ENCODE measurements at places on chromosomes 6 and 20.

DNA sequence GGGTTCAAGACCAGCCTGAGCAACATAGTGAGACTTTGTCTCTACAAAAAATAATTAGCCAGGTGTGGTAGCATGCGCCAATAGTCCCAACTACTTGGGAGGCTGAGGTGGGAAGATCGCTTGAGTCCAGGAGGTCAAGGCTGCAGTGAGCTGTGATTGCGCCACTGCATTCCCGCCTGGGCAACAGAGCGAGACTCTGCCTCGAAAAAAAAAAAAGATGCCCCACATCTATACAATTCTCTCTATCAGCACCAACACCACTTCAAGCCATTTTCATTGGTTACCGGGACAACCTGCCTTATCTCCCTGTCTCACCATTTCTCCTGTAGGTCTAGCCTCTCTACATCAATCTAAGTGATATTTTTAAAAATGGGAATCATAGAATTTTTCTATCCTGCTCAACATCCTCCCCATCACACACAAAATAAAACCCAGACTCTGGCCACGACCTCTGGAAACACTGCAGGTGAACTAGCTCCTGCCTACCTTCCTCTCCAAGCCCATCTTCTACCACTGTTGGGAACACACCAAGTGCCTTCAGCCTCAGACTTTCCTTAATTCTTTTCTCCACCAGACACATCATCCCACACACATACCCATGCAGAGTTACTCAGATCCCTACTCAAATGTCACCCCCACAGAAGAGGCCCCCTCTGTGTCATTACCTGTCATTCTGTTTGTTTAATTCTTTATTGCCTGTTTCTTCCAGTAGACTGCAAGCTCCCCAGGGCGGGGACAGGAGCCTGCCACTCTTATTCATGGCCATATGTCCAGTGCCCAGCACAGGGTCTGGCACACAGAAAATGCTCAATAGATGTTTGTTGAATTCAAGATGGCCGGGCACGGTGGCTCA is 9.6 kb upstream of the PLTP start:
- DNase-seq: no peak

- no peak for DNase-seq
Observed at GRCh38 chr20:25364879-25365699, 25.5 kb downstream of the ABHD12 start.

- no peak for DNase-seq
Observed at GRCh38 chr20:64077876-64078551, 1.3 kb downstream of the RGS19 start.

- no peak for DNase-seq
Observed at GRCh38 chr6:39470506-39470905, 148.0 kb upstream of the KCNK16 start.

GRCh38 chr6:79946272-79947190 is 822 bp downstream of the ELOVL4 start:
- no peak for DNase-seq

GRCh38 chr6:142867355-142867801 is 77.6 kb downstream of the HIVEP2 start:
- DNase-seq: no peak

DNA sequence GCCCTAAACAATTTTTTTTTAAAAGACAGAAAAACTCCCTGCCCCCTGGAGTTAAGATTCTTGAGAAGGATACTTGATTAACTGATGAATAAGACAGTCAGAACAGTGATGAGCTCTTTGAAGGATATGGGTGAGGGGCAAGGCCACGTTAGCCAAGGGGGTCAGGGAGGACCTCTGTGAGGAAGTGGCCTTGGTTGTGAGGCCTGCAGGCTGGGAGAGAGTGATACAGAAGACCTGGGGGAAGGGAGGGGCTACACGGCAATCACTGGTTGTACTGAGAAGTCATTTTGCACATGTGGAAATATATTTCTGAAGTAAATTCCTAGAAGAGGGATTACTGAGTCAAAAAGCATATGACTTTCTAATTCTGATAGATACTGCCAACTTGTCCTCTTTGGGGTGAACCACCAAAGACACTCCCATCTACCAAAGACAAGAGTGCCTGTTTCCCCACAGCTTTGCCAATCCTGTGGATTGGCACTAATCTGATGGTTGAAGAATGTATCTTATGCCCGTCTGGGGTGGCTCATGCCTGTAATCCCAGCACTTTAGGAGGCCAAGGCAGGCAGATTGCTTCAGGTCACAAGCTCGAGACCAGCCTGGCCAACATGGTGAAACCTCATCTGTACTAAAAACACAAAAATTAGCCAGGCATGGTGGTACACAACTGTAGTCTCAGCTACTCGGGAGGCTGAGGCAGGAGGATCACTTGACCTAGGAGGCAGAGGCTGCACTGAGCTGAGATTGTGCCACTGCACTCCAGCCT is 22.3 kb upstream of the BCAS4 start:
- no peak for DNase-seq

DNA sequence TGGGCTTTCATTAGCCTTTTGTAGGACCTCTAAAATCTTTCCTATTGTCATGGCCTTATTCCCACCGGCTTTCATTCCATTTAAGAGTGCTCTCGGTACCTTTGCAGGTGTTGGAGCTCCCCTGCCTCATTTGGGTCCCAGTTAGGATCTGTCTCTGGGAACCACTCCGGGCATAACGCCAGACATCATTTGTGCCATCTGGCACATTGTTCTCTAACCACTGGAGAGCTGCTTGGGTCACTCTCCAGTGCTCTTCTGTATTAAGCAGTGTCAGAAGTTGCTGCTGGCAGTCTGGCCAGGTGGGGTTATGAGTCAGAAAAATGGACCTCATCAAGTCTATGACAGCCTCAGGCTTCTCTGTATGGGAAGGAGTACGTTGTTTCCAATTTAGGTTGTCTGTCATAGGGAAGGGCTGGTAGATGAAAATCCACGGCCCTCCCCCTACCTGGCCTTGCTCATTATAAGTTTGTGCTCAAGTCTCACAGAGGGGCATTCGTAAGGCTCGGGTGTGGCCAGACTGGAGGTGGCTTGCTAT is 62.9 kb upstream of the MOCS1 start:
- DNase-seq: no peak

DNA sequence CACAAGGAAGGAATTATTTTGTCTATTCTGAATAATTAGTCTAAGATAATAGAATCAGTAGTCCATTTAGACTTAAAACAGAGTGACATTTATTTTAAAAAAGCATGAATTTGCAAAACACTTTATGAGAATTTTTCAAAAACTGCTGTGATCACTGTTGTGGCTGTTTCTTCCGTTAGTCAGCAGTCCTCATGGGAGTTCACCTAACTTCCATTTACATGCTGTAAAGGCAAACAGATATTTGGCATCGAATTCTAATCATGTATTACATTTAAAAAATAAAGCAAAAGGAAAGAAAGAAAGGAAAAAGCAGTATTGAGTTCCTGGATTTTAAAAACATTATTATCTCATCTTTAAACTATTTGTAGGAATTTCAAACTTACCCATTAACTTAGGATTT is 111.8 kb downstream of the MTHFD1L start:
- no peak for DNase-seq

Measured in activated CD8-positive, alpha-beta memory T cell treated with anti-CD3 and anti-CD28 coated beads for 1 hour (primary cell).